ENCODE measurements at places on chromosomes 12 and 14.

DNA sequence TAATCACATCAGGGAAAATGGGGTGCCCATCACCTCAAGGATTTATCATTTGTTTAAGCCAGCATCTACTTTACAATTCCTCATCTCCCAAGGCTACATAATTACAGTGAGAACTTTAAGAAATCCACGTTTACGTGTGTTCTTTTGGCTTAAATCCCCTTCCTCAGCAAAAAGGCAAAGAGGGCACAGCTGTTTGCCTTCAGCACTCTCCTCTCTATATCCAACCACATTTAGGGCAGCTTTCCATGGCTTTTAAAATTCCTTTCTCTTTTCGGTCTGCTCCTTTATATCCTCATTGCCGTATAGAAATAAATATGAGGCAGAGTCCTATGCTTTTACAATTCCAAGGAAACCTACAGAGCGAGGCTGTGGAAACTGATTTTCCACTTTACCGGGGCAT, 175.9 kb downstream of the EMP1 start:
- DNase-seq, result no peak

- no peak for DNase-seq
Measured at GRCh38 chr12:14129611-14130195, 148.3 kb upstream of the GRIN2B start.

GRCh38 chr12:101116911-101117310, 93.1 kb downstream of the SLC5A8 start:
- DNase-seq, result no peak

GRCh38 chr12:128009108-128009507, 257.9 kb upstream of the TMEM132C start:
- no peak for DNase-seq

All from mesothelial cell of epicardium (in vitro differentiated cells).